ENCODE measurements at places on chromosomes 4 and X.

DNA sequence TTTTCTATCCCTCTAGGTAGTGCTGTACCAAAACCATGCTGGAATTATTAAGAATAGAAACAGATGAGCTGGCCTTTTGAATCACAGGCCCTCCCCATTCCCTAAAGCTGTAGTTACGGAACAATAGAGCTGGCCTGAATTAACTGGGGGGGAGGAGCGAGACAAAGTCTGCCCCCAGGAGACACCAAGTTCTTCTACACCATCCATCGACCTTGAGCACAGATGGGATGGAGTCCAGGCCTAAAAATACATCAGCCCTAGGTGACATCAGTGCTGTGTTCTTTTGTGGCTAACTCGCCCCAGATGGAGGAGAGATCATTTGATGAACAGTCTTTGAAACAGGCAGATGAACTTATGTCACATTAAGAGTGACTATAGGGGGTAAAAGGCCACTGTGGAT lies 49.6 kb downstream of the LHFPL1 start:
- DNase-seq, result no peak

DNA sequence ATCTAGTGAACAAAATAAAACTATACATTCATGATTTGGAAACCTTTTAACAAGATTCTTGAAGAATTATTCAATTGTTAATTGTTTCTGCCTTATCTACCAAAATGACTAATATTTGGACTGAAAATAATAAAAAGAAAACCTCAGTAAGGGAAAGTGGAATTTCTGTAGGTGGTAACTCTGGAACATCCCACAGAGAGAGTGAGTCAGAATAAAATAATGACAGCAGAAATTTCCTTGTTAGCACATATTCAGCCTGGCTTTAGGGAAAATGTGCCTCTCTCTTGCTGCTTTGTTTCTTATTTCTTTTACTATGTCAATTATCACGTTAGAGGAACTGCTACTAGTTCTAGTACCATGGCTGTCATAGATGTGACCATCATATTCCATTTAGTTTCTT lies 421.5 kb upstream of the GNPDA2 start:
- DNase-seq, result no peak

DNA sequence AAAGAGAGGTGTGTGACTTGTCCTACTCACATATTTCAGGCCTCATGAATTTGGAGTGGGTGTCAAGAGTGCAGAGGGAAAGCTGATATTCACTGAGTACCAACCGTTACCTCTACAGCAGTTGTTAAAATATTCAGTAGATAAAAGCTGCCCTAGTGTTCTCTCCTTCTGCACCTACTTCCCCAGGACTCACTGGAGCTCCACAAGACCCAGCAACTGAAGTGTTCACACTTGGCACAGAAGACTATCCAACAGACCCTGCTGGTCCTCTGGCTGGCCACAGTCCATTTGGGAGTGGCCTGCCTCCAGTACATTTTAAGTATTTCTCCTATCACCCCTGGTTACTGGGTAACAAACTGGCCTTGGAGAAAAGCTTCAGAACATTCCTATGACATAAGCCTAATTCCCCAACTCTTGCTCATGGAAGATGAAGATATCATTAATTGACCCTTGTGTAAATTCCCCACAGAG lies 70.8 kb downstream of the PPARGC1A start:
- DNase-seq, result no peak

GRCh38 chrX:9378980-9379696 lies 85.7 kb upstream of the TBL1X start:
- DNase-seq, result no peak

- DNase-seq, result no peak
These were observed 7.9 kb upstream of the NALF2 start for GRCh38 chrX:69496183-69496582.

GRCh38 chr4:138865765-138866164 lies 149.8 kb upstream of the NOCT start:
- no peak for DNase-seq

Data from stimulated activated CD8-positive, alpha-beta memory T cell treated with anti-CD3 and anti-CD28 coated beads, Interleukin-4, amount 100 ng/mL, for 24 hours (primary cell).